Esophagus squamous epithelium (tissue), 5 donors: ENCODE measurements at places on chromosomes 1 and 21. TPM values are rescaled to one million over a fixed set of nuclear protein-coding genes. Genes with fewer than 3 reads are reported as not detected.

Gene AHCYL1
- 49.7 TPM for total RNA-seq

DNA sequence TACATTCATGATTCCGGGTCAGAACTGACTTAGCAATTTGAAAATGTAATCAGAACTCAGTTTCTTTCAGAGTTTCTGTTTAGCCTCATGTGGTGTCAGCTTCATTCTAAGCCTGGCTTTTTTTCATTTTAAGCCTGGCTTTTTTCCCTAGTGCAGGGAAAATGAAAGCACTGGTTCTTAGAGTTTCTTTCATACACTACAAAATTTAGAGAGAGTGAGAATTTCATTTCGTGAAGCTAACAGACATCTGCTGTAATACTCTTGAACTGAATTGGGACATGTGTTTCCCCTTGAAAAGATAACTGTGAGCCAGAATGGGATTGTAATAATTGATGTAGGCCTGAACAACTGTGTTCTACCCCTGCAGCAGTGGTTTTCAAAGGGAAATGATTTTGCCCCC, 95.3 kb upstream of the KIAA0040 start:
- no peak overlapping the region for H3K4me3 ChIP-seq
- no peak for DNase-seq
- no peaks in the 10 kb centered on the region for H3K4me1 ChIP-seq

Gene PLA2G2C
- total RNA-seq, result 0.19 TPM

Gene SHISA4
- 3.3 TPM for total RNA-seq
